ENCODE measurements at places on chromosomes 2 and 18.
A peak's percentile ranks its signal among the peaks of the same experiment; 100 is the strongest.

DNA sequence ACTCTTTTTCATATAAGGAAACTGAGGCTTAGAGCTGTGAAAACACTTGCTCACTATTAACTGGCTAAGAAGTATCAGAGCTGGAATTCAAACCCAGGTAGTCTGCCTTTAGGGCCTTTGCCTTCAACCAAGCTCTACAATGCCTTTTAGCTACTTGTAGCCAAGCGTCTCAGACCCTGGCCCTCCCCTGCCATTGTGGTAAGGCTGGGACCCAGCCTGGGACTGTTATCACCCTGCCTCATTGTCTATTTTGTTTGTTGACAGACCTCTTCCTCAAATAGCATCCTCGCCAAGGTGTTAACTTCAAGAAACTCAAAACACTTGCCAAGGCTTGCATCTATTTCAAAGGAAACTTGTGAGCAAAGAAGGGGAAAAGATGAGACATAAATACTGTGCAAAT is 76.7 kb upstream of the CD28 start:
- no peak for DNase-seq

DNA sequence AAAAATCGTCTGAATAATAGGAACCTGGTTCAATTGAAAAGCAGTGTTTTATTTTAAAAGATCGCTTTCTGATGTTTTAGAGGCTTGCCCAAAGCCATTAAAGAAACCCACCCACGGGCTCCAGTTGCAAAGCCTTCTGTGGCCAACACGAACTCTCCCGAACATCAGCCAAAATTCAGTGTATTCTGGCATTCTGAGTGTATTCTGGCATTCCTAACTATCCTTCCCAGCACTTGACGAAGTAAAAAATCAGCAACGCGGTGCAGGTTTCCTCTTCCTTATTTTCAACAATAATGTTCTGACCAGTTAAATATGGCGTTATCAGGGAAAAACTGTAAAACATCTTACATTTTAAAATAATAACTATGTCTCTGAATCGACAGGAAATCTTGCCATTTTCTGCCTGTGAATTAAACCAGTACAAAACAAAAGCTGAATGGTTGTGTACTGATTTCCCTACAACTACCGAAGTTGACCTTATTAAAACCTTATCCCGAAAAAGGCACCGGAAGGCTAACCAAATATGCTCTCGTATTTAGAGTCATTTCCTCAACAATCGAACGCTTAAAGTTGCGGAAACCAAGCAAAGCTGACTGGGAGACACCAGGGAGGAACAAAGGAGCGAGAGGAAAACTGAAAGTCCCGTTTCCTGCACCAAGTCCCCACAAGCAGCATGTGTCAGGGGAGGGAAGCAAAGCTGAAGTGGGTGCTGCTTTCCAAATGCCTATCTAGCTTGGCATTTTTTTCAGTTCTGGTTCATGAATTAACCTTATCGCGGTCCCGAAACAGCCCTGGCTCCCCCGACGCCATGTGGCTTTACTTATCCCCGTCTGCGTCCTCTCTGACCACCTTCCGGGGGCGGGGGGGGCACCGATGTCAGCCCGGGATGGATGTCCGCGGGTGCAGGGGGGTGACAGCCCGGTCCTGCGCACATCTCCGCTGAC is 44.3 kb downstream of the ZNF516 start:
- DNase-seq, result peak; percentile 31

- no peak for DNase-seq
Observed at GRCh38 chr2:45669032-45669486, 17.6 kb downstream of the PRKCE start.

DNA sequence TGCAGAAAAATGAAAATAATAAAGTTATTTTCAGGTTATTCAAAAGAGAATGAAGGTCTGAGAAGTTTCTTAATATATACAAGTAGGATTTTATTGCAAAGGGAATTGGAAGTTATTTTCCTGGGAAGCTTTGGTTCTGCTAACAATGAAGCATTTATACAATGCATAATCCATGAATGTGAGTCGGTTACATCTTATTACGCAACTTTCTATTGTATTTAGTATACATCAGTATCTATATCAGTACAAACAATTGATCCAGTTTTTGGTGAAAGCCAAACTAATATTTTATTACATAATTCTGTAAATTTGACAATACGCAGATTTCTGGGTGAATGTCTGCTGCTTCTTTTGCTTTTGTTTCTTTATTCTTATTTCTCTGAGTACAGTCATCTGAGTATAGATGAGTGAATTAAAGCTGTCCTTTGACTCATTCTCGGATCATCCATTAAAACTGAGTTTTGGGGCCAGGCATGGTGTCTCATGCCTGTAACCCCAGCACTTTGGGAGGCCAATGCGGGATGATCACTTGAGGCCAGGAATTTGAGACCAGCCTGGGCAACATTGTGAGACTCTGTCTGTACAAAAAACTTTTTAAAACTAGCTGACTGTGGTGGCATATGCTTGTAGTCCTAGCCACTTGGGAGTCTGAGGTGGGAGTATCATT is 108.5 kb downstream of the SOCS6 start:
- no peak for DNase-seq

GRCh38 chr2:26243470-26244308 is 743 bp downstream of the HADHA start:
- DNase-seq, result peak; percentile 60

- no peak for DNase-seq
Observed at GRCh38 chr2:239938651-239939486, 86.3 kb downstream of the NDUFA10 start.

GRCh38 chr2:54557211-54557600 is 101.1 kb downstream of the SPTBN1 start:
- DNase-seq, result no peak

- DNase-seq, result no peak
Observed at GRCh38 chr2:77013953-77014352, 508.2 kb downstream of the LRRTM4 start.

- DNase-seq, result no peak
Observed at GRCh38 chr2:39313575-39313974, 69.8 kb upstream of the CDKL4 start.

GRCh38 chr2:28522481-28522880 is 26.6 kb downstream of the PLB1 start:
- DNase-seq, result no peak

DNA sequence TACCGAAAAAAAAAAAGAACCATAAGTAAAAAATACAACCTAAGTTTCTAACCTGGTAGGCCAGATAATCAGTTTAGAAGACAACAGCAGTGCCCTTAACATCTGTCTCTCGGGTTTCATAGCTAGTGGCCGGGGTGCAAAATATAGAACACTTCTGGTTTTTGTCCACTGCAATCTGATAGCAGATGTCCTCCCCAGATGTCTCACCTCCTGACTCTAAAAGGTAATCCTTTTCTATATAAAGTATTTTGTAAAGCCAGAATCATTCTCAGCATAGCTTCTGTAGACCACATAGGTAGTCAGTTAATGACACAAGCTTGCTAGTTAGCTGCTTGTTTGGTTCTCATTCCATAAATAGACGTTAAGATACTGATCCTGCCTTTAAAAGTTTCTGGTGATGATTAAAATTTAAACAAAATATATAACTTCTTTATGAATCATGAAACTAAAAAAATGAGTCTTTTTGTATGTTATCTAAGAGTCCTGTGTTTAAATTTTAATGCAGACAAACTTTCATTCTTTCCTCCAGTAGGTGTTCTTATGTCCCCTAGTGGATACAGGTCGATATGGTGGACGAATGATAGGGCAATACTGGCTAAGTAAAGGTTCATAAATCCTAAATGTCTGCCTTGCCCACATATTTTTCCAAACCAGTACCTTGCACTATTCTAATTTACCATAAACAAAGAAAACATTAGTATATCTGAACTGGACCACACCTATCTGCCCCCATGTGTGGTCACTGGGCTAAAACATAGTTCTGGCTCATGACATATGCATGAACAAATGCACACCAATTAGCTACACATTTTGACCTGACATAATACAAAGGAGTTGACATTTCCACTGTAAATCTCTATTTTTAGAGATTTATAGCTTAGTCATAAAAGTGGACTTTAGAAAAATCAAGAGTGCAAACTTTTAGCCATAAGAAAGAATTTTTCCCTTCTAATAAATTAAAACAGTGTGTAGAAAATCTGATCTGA is 171.0 kb downstream of the SRBD1 start:
- no peak for DNase-seq

DNA sequence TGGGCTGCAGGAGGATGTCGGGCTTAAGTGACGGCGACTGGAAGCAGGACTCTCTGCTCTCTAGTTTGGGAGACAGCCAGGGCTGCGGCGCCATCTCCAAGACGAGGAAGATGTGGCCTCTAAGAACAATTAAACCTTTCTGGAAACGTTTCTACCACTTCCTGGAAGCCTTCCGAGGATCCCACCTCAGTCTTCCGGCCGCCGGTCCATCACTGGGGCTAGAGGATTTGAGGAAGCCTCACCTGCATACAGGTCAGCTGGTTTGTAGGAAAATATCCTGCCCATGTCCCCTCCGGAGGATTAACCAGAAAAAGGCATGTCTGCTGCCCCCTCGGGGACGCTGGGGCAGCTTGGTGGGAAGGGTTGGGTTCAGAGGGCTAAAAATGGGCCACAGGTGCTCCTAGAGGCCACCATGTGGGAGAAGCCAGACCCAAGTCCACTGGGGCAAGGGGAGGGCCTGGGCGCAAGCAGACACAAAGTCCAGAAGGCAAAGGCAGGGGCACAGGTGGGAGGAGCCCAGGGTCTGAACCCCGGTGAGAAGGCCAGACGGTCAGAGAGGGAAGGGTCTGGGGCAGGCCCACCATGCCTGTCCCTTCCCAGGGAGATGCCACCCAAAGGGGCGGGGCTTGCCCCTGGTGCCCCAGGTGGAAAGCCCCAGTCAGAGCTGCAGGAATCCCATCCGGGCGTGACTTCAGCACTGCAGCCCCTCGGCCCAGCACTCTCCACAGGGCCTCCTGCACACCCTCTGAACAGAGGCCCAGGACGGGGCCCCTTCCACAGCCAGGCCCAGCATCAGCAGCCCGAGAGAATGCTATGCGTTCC is 82.2 kb upstream of the ID2 start:
- no peak for DNase-seq

- DNase-seq, result no peak
Observed at GRCh38 chr2:54206596-54206995, 49.4 kb downstream of the TSPYL6 start.

DNA sequence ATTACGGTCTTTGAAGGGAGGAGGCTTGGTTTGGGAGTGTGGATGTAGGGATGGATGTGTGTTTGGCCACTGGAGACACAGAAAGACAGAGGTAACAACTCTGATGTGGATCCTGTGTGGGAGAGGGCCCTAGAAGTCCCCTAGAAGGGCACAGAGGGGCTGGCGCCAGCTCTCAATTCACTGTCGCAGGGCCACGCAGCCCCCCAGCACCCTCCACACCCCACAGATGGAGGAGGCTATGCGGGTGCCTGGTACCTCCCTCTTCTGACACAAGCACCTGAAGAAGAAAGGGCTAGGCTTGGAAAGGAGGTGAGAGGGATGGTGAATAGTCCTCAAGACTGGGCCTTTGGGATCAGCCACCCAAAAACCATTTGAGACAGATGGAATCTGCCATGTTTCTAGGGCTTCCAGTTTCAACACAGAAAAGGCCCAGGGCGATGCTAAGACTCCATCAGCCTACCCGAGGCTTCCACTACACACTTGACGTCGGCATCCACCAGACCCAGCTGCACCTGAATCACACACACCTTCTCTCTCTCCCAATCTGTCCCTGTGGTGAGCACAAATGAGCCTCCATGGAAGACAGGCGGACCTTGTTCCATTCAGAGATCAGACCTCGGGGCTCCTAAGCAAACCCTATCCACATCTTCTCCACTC is 413.5 kb upstream of the HS6ST1 start:
- no peak for DNase-seq

DNA sequence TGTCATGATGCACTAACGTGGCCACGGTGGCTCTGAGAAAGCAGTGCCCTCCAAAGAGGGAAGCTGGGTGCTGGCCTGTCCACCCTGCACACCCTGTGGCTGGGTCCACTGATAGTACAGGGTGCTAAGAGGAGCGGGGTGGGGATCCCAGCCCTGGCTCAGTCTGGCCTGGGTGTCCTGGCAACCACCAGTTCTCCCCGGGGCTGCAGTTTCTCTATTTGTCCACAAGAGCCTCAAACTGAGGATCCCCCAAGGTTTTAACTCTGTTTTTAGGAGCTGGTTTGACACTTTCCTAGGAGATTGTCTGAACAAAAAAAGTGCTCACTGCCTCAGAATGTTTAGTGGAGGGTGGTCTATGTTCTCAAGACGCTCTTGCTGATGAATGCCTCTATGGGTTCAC is 29.0 kb downstream of the EDAR start:
- DNase-seq, result no peak

DNA sequence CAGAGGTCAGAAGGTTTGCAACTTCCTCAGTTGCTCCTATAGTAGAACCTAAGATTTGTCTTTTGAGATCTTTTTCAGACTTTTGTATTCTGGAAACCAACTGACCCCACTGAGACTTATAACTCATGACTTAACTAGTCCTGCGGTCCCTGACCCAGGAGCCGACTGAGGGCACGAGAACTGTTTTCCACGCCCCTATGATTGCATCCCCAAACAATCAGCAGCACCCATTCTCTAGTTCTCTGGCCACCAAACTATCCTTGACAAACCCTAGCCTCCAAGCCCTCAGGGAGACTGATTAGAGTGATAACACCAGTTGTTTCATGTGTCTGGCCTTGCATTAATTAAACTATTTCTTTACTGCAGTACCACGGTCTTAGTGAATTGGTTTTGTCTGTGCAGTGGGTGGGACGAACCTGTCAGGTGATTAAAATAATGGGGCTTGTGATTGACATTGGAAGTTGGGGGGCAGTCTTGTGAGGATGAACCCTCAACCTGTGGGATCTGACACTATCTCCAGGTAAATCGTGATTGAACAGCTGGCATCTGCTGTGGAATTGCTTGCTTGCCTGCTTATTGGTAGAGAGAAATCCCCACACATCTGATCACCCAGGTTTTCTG is 95.7 kb downstream of the B3GNT2 start:
- no peak for DNase-seq

DNA sequence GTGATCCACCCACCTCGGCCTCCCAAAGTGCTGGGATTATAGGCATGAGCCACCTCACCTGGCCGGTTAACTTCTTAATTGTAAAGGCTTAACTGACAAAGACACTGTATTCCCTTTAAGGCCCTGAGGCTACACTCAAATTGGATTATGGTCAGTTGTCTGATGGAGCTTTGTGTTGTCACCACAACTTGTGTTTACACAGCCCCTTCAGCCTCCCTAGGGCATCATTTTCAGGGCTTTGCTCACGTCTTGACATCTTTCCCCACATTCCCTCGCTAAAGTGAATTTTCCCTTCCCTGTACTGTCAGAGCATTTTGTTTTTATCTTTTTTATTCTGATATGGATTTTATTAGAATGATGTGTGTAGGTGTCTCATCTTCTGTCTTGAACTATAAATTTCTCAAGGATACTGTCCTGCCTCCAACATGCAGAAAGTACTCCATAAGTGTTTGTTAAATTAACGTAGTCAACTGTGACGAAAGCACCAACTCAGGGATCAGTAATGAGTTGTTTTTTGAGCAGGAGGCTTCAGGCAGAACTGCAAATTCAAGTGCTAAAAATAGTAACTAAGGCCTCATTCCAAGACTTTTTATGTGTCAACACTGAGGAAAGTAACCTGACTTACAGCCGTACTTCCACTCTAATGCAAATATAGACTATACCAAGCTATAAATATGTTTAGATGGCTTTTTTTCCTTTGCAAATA is 77.1 kb upstream of the NARS1 start:
- no peak for DNase-seq

GRCh38 chr18:79042276-79042675 is 26.9 kb upstream of the ATP9B start:
- no peak for DNase-seq
